ENCODE measurements at places on chromosomes 7 and 10.

DNA sequence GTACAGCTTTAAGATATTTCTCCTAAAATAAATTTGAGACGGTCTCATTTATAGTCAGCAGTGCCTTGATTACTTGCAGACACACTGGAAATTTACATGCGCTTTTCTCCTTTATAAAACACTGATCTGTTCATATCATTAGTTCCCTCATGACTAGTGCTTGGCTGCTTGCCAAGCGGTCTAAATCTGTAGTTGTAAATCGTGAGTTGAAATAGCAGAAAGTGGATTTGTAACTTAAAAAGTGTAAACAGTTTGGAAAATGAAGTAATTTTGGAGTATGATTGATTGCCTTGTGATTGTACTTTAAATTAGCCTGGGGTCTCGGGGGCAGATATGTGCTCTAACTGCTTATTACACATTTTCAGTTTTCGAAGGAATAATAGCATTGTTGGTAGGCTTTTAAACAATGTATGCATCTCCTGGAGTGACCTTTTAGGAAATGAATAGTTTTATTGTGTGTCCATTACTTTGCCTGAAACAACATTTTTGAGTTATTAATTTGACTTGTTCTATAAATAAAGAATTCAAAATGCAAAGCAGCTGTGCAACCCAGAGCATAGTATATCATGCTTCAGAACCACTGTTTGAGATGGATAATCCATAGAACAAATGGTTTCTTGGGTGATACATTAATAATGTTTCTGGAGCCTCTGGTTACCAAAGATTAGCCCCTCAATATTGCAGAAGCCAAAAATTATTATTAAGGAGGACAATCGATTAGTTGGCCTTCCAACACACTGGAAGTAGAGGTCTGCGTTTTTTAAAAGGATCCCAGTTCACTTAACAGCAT lies 73.3 kb downstream of the ARID5B start:
- no peak for DNase-seq

DNA sequence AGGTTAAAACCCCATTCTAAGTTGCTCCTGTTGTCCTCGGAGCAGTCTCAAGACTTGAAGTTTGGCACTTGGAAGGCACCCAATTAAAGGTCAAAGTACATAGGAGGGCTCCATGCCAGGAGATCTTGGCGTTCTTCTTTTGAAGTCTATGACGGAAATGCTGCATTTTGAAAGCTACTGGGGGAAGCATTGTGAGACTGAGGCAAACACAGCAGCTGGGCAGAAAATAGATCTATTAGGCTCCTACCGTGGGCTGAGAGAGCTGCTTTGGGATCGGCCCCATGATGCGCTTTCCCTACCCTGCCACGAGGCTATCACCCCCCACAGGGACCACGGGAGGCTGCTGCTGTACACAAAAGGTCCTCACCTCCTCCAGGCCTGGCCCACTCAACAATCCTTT lies 20.0 kb downstream of the KIAA1549 start:
- no peak for DNase-seq

DNA sequence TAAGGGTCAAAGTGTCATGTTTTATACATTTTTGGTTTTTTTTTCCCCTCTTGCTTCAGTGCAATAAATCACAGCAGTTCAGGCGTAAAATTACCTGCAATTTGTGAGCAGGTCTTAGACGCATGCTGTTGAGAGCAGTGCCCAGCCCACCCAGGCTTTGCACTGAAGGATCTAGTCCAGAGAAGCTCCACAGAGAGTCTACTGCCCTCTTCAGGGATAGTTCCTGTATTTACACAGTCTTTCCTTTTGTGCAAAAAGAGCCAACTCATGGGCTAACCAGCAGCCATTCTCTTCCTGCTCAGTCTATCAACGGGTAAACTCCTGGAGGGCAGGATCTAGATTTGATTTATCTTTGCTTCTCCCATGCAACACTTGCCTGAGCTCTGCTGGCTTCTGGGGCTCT lies 82.2 kb upstream of the NAMPT start:
- no peak for DNase-seq

- DNase-seq, result no peak
Measured at GRCh38 chr10:22629852-22630233, 84.5 kb downstream of the PIP4K2A start.

GRCh38 chr10:129617768-129618167 lies 150.7 kb downstream of the MGMT start:
- DNase-seq, result no peak

GRCh38 chr7:3119963-3120362 lies 76.3 kb upstream of the CARD11 start:
- DNase-seq, result no peak

DNA sequence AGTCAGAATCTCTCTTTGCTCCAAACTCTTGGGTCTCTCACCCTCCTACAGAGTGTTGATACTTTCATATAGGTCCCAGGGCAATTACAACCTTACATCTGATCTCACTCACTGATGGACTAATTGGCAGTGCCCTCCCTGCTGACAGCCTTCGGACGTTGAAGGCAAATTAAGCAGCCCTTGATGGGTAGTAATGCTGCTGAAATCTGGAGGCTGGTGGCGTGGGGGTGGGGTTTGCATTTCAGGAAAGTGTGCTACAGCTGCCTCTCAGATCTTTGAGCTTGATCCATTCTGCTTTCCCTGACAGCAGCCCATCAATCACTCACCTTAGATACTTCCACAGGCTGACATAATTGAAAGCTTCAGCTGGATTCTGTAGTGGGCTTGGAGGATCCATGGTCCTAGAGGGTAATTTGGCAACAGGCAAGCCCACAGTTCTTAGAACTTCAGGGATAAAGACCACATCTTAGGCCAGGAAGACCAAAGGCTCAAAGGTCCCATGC lies 349.1 kb upstream of the PODXL start:
- DNase-seq, result no peak

- DNase-seq, result no peak
Measured at GRCh38 chr7:1842321-1843221, 172.5 kb downstream of the ELFN1 start.

GRCh38 chr7:44094365-44094764 lies 9.8 kb upstream of the AEBP1 start:
- DNase-seq, result no peak

DNA sequence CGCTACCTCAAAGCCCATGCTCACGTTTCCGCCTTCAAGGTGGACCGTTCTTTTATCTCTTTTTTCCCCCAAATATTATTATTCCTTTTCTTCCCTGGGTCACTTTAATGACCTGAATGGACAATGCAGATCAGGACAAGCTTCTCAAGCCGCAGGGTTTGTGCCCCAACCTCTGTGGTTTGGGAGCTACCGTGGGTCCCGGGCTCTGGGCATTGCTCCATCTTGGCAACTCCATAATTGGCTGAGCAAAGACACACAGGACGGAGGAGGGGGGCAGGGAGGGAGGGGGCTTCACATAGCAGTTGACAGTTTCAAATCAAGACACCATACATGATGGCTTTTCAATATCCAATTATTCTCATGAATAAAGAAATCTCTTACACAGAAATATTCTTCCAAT lies 308.1 kb upstream of the FZD8 start:
- DNase-seq, result no peak

DNA sequence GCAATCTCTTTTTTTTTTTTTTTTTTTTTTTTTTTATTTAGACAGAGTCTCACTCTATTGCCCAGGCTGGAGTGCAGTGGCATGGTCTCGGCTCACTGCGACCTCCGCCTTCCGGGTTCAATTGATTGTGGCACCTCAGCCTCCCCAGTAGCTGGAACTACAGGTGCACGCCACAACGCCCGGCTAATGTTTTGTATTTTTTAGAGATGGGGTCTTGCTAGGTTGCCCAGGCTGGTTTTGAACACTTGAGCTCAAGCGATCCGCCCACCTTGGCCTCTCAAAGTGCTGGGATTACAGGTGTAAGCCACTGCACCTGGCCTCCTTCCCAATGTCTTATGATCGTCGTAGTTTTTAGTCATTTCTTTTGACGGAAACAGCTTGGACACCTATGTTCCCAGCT lies 6.6 kb upstream of the ZNF853 start:
- DNase-seq, result no peak

- no peak for DNase-seq
Measured at GRCh38 chr10:72310636-72311035, 36.9 kb downstream of the DDIT4 start.

- no peak for DNase-seq
Measured at GRCh38 chr10:36475746-36476145, 649.7 kb upstream of the ANKRD30A start.

DNA sequence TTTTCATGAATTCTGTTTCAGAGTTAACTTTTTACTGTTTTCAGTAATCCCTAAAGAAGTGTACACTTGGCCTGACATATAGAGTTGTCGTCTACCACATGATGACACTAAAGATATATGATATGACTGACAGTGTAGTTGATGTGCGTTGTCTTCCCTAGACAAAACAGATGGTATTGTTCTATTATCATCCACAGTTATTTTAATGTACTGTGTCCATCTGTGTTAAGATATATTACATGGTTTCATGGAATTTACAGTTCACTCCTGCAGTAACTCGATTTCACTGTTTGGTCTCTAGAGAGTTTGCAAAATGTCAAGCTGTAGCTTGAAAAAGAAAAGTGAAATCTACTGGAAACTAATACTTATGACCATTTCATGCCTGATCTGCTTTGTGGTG lies 18.1 kb downstream of the FOXP2 start:
- no peak for DNase-seq

GRCh38 chr7:3538041-3538440 lies 237.0 kb downstream of the SDK1 start:
- DNase-seq, result no peak

GRCh38 chr10:58412502-58412961 lies 27.3 kb downstream of the TFAM start:
- DNase-seq, result no peak

GRCh38 chr7:137967143-137968018 lies 34.5 kb downstream of the CREB3L2 start:
- peak; percentile 25 for DNase-seq

DNA sequence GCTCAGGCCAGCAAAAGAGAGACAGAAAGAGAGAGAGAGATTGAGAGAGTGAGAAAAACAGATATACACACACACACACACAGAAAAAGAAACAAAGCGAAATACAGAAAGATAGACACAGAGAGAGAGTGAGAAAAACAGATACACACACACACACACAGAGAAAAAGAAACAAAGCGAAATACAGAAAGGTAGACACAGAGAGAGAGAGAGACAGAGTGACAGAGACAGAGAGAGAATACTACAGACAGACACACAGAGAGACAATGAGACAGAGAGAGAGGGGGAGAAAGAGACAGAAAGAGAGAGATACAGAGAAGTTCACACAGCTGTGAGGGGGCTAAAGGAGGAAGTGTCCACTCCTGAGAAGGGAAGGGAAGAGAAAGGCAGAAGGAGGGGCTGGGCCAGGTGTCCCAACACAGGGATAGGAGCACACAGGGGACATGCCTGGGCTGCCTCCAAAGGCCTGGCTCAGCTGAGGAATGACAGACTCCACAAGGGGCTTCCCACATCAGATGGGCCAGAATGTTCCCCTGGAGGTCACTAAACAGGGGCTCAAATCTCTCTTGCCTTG lies 4.3 kb downstream of the GCK start:
- DNase-seq, result no peak

DNA sequence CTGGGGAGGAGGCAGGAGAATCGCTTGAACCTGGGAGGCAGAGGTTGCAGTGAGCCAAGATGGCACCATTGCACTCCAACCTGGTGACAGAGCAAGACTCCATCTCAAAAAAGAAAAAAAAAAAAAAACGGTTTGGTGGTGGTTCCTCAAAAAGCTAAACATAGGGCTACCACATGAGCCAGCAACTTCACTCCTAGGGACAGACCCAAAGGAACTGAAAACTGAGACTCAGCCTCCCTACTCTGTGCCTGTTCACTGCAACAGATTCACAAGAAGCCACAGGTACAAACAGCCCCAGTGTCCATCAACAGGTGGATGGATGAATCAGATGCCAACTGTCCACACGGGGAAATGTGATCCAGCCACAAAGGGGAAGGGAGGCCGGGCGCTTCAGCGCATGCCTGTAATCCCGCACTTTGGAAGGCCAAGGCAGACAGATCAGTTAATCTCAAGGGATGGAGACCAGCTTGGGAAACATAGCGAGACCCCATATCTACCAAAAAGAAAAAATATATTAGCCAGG lies 79.1 kb upstream of the TNRC18 start:
- no peak for DNase-seq

GRCh38 chr10:95517536-95518454 lies 43.4 kb downstream of the SORBS1 start:
- DNase-seq, result no peak

GRCh38 chr10:32995066-32995622 lies 37.1 kb upstream of the ITGB1 start:
- DNase-seq, result no peak

DNA sequence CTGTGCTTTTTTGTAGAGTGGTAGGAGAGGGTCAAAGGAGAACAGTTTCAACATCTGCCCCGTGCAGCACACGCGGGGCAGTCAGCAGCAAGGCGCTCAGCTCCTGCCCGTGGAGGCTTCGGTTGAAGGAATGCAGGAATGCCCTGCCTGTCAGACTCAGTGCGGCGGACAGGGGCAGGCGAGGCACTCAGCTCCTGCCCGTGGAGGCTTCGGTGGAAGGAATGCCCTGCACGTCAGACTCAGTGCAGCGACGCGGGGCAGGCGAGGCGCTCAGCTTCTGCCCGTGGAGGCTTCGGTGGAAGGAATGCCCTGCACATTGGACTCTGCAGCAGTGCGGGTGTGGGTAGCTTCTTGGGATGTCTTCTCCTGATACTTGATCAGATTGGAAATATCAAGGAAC lies 37.0 kb downstream of the PPP2R2D start:
- DNase-seq, result no peak

DNA sequence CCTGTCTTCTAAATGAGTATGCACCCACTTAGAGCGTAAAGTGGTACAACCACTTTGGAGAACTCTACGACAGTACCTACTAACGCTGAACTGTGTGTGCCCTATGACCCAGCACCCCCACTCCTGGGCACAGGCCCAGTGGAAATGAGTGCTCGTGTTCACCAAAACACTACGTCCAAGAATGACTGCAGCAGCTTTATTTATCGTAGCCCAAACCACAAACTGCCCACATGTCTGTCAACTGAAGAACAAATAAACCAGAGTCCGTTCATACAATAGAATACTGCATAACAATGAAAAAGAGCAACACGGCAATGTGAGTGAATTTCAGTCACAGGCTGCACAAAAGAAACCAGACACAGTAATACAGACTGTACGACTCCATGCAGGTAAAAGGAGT lies 35.4 kb downstream of the TLL2 start:
- no peak for DNase-seq

GRCh38 chr7:72064916-72065315 lies 347.2 kb downstream of the CALN1 start:
- DNase-seq, result no peak

DNA sequence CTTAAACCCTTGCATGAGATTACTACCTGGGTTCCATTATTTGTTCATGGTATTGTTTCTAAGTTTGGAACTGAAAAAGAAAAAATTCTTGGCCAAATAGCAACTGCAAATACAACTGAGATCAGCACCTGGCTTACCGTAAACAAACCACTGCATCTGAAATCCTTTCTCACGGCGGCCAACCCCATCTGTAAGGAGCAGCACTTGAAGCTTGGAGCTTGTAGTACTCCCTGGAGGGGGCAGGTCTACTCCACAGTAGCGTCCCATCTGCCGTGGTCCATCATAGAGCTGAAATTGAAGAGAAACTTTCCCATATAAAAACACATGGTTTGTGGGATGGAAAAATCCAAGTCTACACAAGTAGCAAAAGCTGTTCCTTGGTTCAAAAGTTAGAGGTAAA lies 109.9 kb downstream of the CUBN start:
- DNase-seq, result no peak

- DNase-seq, result no peak
Measured at GRCh38 chr7:155972247-155972646, 160.0 kb upstream of the SHH start.

Data from CMK (cell line).